SW 1271 (cell line): ENCODE measurements at places on chromosomes 12 and 14.

DNA sequence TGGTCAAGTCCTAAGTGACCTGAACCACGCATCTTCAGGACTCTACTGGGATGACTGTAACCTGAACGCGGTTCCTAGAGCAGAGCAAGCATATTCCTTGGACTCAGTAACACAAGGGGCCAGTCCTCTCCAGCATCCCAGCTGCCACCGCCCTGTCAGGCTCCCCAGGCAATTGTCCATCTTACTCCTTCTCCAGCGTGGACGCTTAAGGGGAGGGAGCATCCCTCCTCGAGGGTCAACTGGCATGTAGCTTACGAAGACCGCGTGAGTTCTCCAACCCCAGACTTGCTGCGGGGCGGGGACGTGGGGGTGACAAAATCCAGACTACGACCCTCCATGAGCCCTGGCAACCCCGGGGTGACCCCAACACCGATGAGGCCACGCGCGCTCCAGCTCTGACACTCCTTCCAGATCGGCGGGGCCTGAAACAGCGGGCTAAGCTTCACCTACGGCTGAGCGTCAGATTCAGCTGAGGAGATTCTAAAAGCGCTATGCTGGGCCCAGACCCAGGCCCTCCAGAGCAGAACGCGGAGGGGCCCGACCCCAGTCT is 846 bp upstream of the MTHFD1 start:
- no peak for DNase-seq

DNA sequence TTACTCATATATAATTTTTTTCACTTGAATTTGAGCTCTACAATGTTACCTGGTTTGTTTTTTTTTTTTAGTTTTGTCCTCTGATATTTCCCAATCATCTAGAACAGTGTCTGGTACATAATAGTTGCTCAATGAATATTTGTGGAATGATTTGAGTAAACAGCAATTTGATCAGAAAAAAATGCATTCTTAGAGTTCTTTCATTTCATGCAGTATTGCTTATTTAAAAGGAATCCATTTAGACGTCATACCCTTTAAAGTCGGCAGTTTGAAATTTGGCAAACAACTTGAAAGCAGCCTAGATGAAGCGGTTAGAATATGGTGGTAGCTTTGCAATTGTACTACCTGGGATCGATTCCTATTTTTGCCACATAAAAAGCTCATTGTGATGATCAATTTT is 140.0 kb downstream of the PDE3A start:
- no peak for DNase-seq

- no peak for DNase-seq
Measured at GRCh38 chr12:103086471-103086870, 129.0 kb downstream of the ASCL1 start.

- no peak for DNase-seq
Measured at GRCh38 chr14:63662776-63663175, 21.1 kb upstream of the WDR89 start.

DNA sequence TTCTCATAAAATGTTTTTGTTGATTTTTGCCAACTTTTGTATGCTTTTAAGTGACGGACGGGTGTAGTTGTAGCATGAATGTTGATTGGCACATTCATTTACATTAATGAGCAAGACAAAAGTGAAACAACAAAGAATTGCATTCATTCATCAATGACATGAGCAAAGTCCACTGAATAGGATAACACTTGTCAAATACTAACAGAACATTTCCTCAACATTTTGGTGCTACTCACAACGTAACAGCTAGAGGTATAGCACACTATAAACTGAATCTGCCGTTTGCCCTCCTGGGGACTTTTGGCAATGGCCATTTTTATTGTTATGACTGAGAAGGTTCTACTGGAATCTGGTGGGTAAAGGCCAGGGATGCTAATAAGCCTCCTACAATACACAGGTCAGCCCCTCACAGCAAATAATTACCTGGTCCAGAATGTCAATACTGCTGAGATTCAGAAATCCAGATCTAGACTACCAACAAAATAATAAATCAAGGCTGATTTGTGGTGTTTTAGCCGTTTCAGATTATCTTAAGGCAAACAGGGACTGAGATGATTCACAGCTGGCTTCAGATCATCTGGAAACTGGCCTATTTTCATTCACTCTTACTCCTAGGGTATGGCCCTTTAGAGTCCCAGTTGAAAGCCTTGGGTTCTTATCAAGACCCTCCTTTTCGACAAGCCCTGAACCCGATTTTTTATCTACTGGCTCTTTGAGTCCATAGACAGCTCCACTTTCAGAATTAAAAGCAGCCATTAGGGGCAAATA is 22.5 kb upstream of the CDKN3 start:
- no peak for DNase-seq

GRCh38 chr12:4424422-4424821 is 21.2 kb downstream of the FGF6 start:
- no peak for DNase-seq

- DNase-seq: peak; percentile 87
Measured at GRCh38 chr12:57904848-57905811, 36.2 kb upstream of the ATP23 start.

DNA sequence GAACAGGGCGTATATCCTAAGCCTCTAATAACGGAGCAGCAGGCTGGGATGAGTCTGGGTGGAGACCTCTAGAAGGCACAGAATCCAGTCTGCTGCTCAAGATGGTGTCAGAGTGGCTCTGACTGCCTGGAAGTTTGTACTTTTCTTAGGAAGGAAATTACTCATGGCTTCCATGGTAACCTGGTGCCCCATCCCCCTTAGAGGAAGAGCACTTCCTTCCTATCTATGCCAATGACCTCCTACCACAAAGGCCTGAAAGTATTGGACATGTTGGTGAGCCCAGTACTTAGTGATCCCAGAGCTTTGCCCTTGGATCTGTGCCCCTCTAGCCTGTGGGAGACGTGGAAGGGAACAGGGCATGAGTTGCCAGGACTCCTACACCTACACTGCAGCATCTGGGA is 1.5 kb downstream of the BATF start:
- DNase-seq: no peak

GRCh38 chr12:121277374-121277759 is 19.1 kb downstream of the CAMKK2 start:
- no peak for DNase-seq

DNA sequence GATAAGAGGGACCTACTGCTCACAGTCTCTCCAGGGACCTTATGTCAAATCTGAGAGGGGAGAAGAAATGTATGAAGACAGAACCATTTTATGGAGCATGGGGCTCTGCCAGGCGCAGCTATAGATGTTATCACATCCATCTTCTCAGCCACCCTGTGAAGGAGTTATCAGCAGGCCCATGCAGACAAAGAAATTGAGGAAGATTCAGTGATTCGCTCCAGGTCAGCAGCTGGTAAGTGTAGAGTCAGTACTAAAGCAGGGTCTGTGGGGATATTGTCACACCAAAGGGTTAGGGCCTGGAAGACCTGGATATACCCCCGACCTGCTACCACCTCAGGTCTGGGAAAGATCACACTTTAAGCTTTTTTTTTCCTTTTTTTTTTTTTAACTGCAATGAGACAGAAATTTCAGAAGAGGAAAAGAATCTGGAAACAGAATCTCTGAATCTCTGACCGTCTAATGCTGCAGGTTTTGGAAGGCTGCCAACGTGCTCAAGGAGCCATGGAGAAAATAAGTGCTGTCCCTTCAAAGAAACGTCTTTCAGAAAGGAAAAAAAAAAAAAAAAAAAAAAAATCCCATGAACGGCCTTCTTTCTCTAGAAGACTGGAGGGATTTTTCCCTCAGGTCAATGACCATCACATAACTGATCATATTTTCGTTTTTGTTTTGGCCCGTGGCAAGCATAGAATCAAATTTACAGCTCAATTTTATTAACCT is 73.3 kb upstream of the PLEKHG7 start:
- no peak for DNase-seq

DNA sequence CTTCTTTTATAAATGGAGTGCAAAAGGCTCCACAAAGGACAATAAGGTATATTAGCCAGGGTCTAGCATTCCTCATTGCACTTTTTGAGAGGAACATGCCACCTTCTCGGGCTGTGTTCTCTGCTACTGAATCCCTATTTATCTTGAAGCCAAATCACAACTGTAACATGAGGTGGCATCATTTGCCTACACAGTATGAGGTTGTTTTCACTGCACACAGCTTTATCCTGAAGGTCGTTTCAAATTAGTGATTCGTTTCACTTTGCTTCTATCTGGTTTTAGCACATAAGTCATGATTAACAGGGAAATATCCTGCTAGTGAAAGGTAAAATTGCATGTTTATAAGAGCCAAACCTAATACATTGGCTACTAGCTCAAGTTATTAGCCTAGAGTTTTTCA is 153.8 kb downstream of the SLC35F4 start:
- DNase-seq: no peak

- DNase-seq: no peak
Measured at GRCh38 chr12:21502872-21503271, 1.3 kb downstream of the GOLT1B start.

GRCh38 chr12:99352269-99352668 is 295.3 kb upstream of the GARIN6 start:
- DNase-seq: no peak

DNA sequence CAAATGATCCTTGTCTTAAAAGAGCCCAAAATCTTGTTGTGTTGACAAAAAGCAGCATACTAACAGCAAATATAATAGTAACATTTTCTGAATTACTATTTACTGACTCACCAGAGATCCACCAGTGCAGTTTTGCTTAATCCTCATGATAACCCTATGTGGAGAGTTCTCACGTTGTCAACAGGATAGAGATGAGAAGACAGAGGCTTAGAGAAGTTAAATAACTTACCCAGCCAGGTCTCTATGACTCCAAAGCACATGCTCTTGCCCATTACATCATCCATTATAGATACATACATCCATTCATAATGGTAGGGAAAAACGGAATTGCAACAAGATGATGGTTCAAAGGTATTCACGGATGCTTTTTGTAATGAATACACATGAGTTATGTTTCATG is 111.9 kb downstream of the PAX9 start:
- DNase-seq: peak; percentile 15

DNA sequence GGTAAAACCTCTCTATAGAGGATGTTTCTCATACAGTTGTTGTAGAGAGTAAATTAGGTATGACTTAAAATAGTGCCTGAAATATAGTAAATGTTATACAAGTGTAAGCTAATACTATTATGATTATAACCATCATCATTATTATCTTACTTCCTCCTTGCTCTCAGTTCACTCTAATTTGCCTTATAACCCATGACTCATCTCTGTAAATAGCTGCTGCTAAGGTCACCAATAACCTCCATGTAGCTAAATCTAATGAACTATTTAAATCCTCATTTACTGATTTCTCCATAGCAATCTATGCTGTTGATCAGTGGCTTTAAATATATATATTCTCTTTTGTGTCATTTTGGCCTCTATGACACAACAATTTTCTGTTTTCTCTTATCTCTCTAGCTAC is 109.6 kb downstream of the RMST start:
- DNase-seq: no peak
